M059J (cell line): ENCODE measurements at places on chromosomes 7 and 10.

DNA sequence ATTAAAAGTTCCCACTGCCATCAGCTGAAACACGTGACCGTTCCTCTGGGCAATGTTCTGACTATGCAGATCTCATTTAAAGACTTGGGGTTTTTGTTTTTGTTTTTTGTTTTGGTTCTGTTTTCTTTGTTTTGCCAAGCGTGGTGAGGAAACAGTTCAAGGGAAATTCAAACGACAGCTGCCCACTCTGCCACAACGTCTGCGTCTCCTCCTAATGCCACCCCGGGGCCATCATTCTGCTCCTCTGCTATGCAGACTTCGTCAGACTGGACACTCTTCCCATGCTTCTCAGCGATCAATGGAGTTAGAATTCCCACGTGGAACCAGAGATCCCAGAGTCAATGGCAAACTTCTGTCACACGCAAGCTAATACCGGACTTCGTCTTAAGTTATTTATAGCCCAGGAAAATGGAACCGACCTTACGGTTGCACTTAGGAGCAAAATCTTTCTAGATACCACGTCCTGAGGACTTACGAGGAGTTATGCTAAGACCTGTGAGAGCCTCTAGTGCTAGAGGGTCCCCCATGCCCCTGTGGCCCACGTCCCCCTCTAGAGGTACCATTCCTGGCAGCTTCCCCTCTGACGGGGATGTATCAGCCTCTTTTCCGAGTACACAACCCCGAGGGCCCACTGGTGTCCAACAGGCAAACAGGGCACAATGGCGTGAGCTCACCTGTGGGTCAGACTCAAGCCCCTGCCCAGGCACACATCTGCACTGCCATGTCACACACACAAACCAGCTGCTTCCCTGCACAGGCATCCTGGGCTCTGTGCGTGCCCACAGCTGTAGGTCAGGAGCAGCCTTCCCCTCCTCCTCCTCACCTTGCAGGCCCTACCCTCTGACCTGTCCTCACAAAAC, 24.4 kb downstream of the EBF3 start:
- DNase-seq, result no peak

- no peak for DNase-seq
These were observed 7.6 kb downstream of the LOXL4 start for GRCh38 chr10:98260350-98260749.

- DNase-seq, result peak; percentile 91
These were observed 64.4 kb upstream of the ARID5B start for GRCh38 chr10:61836888-61837754.

DNA sequence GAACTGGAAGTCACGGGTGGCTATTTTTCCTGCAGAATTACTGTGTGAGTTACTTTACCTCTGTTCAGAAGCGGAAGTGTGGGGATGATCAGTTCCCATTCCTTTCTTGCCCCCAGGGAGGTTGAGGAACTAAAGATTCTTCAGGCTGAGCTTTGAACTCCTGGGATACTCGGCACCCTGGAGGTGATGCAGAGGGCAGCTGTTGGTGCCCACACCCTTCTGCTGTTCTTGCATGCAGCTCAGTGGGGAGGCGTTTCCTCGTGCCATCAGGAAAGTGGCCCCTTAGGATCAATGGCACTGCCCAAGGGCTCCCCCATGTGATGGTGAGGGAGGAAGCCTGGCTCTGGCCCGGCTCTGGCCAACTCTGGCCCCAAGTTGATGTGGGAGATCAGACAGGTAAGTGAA, 44.7 kb upstream of the MXI1 start:
- DNase-seq, result peak; percentile 8

DNA sequence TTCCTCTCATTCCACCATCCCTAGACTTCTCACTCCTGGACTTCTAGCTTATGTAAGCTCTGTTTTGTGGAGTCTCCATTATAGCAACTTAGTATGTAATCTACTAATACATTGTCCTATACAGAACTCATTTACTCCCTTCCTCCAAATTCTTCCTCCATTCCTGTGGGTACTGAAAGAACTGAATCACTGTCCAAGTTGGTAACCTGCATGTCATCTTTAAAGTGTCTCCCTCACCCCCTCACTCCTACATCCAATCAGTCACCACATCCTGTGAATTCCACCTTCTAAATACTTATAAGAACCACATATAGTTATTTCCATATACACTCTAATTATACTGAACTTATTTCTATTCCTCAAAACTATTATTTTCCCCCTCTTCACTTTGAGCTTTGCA, 20.3 kb downstream of the AASS start:
- DNase-seq, result no peak

DNA sequence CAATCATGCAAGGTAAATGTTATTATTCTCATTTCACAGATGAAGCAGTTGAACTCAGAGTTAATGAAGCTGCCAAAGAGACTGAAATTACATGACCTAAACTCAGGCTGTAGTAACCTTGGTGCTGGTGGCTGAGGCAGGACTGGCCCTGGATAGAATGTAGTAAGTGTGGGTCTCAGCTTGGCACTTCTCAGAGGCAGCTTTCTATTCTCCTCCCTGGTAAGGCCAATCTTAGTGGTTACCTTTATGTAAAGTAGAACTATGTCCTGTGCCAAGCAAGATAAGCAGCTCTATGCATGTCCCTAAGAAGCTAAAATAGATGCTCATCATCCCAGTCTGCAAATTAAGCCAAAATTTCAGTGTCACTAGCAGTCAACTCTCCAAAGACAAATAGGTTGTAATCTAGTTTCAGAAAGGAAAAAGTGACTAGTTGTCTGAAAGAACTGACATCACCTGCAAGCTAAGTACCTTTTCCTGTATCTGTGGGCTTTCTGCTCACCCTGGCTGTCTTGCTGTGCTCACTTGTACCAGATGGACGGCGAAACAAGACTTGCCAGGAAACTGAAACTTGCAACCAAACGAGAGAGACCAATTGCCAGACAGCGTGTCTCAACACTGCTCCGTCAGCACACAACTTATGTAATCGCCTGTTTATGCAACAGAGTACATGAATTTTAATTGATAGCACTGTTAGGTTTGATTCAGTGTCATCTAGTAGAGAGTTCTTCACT, 43.7 kb downstream of the CH25H start:
- peak; percentile 8 for DNase-seq

- DNase-seq, result peak; percentile 60
These were observed 554 bp downstream of the CSGALNACT2 start for GRCh38 chr10:43138757-43139241.

- no peak for DNase-seq
These were observed 202.8 kb upstream of the BMPER start for GRCh38 chr7:33702514-33703054.
